LoVo (cell line): ENCODE measurements at places on chromosomes 1 and 21.

DNA sequence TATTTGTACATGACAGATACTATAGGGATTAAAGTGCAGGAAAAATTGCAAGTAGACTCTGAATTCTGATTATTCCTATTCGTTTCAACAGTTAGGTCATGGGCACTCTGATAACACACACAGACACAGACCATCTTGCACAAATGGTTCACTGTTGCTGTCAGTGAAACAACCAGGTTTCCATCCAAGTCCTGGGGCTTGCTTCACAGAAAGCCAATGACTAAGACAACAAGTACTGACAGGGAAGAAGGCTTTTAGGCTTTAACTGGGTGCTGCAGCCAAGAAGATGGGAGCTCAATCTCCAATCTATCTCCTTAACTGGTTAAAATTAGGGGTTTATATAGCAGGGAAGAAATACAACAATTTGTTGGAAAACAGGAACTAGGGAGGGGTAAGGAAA is 57.6 kb downstream of the RIMS3 start:
- DNase-seq: no peak

DNA sequence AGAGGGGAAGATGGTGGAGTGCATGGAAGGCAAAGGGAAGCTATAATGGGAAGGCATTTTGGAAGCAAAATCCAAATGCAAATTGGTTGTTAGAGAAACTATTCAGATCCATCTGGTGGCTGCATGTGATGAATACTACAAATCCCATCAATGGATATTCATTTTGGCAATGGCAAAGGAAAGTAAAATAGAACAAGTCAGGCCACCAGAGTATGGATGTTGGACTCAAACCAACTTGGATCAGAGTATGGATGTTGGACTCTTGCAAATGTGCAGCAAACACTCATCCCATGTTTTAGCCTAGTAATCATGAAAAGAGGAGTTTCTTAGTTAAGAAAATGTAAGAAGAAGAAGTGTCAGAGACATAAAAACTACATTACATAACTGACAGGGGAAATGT is 289.6 kb upstream of the DAB1 start:
- no peak for DNase-seq

- no peak for DNase-seq
Measured at GRCh38 chr1:11648039-11648438, 6.2 kb downstream of the FBXO2 start.

DNA sequence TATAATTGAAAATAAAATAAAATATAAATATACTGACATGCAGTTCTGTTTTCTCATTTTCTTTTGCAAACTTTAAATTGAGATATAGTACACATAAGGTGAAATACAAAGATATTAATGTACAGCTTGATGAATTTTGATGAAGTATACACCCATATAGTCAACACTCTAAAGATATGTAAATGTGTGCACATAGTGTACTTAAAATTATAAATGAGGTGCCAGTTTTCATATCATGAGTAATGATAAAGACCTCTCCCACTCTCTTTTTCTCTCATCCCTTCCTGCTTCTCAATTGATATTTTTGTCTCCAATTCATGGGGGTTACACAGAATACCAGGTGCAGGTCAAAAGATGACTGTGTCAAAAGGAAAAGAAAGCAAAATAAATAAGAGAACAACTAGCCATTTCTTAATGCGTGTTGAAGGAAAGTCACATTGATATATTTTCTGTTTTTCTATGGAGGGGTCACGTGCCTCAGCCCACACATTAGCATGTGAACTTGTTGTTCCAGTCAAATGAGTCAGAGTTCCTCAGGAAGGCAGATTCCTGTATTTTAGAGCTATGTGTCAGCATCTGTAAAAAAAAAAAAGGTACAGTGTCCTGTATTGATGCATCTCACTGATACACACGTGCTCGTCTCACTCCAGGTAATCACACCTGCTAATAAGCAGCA is 64.3 kb upstream of the HOOK1 start:
- DNase-seq: no peak

DNA sequence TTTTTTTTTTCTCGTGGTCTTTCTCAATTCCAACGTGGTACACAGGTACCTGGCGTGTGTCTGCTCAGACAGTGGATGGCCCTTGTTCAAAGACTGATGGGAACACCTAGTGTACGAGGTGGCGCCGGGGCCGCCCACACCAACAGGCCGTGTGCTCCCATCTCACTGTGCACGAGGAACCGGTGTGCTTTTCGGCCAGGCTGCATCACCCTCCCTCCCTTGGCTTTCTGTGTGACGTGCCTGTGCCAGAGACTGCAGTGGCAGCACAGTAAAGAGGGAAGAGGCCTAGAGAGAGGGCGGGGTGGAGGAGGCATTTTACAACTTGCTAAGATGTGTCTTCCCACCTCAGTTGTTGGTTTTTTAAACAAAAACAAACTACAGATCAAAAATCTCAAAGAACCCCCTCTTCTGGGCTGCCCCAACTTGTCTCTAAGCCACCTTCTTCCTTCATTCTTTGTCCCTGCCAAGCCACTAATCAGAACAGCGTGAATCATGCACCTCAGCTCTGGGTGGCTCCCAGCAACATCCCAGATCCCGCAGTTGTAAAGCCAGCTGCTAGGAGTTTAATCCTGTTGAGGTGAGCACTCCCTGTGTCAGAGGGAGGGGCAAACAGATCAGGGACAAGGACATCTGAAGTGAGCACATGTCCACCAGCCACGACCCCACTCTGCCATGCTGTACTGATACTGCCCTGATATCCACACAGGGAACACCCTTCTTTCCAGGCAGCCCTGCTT is 20.7 kb downstream of the IRF2BP2 start:
- DNase-seq: peak; percentile 46

DNA sequence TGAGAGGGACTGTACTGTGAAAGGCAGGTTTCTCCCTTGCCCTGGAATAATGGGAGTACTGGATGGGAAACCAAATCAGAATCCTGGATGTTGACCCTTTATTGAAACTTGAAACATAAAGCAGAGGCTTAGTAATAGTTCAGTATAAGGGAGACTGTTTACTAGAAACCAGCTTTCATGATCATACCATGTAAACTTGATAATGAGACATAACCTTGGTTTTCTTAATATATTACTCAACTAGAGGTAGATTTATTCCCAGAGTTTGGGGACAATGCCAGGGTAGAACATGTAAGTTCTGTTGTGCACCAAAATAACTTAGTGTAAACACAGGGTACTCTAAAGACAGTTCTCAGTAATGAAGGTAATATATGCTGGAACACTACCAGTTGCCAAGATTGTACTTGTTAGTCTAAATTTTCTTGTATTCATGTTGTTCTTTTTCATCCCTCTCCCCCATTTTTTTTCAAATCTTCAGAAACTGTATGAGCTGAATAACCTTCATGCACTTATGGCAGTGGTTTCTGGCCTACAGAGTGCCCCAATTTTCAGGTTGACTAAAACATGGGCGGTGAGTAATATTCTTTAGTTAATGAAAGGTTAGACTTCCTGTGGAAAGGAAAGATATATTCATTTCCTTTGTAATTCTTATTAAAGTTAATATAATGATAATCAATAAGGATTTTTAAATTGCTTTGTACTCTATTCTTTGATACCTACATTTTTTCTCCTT is 49.6 kb downstream of the ANGPTL1 start:
- no peak for DNase-seq

DNA sequence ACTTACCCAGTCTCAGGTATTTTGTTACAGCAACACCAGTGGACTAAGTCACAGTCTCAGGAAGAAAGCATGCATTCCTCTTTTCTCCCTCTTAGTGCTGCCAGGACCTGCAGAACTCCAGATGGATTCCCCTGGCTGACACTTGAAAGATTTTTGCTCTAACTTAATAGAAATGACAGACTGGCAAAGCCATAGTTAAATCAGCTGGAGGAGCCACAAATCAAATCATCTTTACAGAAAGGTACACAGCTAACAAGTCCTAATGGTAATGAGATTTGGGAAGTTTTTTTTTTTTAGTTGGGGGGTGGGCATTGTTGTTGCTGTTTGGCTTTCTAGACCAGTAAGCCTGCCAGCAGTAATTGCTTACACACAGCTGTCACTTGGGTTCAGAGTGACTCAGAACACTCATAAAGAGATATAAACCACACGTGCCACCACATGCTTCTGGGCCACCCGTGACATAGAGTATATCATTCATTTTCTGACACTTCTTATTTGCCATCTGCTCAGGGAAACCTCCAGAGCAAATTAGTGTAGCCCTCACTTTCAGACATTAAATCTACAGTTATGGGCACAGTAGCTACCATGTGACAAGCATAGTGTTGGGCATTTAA is 72.4 kb downstream of the FH start:
- no peak for DNase-seq

- peak; percentile 35 for DNase-seq
Measured at GRCh38 chr1:155003766-155004351, 1.3 kb downstream of the ZBTB7B start.

DNA sequence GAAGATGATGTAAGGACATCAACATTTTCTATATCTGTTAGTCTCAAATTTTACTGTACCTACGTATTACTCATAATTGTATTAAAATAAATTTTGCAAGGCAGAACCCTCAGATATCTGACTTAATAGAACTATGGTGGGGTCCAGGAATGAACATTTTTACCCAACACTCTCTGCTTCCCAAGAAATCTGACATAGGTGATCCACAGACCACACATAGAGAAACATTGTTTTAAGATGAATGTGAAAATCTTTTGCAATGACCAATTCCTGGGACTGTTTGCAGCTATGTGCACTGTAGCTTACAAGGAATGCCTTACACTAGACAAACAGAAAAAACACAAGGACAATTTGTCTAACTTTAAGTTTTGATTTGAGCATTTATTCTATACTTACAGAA is 645.6 kb upstream of the ADGRL2 start:
- no peak for DNase-seq
